ENCODE measurements at places on chromosomes 1 and 21.

GRCh38 chr1:22124592-22125229 is 18.2 kb downstream of the WNT4 start:
- DNase-seq, result no peak

DNA sequence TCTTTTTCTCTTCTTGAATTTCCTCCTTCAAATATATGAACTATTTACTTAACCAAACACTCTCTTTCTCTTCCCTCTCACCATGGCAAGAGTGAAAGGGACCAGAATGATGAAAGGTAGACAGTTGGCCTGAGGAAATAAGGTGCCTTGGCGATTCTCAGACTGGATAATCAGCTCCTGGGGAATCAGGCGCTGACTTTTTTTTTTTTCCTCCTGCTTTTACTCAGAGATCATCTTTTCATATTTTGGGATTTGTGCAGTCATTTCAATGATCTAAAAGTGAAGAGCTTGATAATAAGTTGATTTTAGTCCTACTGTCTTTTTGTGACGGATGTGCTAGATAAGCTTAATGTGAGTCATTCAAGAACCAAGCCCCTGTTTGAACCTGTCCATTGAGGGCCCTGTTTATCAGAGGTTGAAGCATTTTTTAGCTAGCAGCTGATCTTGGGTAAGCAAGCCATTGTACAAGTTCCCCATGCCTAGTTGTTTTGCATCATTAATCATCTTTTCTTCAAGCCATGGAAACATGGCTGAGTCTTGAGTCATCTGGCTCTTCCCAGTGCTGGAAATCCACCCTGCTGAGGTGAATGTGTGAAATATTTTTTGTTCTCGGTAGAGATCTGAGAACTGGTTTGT is 40.8 kb downstream of the ITSN1 start:
- DNase-seq, result no peak

DNA sequence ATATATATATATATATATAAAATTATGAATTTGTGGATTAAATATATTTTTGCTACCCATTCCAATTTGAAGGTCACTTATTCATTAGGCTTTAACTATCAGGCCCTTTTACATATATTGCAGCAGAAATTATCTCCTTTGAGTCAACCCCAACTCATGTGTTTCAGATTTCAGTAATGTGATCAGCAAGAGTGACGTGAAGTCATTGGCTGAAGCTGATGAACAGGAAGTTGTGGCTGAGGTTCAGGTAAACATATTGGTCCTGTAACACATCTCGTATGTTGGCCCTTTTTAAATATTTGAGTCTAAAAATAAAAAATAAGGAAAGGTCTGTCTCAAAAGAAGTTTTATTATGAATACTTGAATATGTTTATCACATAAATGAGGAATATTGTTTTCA is 8.5 kb downstream of the VPS45 start:
- DNase-seq, result no peak

DNA sequence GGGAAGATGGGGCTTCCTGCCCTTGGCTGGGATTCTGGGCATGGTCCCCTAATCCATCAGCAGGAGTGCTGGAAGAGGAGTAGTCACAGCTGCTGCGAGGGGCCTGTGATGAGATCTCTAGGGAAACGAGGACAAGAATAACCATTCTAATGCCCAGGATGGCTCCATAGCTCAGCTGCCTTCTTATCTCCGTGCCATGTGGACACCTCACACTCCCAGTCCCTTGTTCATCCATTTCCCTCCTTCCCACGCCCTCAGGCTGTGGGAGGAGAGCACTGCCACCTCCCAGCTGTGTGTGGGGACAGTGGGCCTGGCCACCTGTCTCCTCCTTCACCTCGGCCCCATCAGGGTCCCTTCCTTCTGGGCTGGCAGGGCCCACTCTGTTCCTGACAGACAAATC is 16.1 kb upstream of the ETV3 start:
- DNase-seq, result no peak

DNA sequence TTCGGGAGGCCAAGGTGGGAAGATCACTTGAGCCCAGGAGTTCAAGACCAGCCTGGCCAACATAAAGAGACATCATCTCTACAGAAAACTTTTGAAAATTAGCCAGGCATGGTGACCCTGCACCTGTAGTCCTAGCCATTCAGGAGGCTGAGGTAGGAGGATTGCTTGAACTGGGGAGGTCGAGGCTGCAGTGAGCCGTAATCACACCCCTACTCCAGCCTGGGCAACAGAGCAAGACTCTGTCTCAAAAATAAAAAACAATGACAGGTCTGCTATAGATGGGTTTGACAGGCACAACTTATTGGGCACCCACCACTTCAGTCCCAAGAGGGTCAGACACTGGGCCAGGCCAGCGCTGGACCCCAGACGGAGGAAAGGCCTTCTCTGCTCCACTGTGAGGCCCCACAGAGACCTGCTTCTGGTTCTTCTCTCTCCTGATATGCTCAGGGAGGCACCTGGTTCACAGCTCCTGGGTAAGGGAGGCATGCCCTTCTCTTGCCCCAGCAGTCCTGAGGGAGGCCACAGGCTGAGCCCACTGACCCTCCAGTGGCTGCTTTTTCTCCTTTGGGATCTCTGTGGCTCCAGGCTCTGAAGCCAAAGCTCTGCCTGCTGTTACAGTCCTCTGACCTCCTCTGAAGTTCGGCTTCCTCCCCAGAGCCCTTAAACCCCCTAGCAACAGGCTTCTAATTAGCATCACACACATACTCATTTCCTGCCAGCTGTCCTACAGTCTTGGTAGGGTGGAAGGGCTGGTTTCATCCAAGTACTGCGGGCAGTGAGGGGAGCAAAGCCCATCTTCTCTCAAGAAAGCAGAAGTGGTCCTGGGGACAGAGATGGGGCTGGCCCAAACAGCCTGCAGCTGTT is 14.4 kb downstream of the S100A16 start:
- DNase-seq, result no peak

- no peak for DNase-seq
Measured at GRCh38 chr21:14308234-14308633, 74.7 kb downstream of the HSPA13 start.

DNA sequence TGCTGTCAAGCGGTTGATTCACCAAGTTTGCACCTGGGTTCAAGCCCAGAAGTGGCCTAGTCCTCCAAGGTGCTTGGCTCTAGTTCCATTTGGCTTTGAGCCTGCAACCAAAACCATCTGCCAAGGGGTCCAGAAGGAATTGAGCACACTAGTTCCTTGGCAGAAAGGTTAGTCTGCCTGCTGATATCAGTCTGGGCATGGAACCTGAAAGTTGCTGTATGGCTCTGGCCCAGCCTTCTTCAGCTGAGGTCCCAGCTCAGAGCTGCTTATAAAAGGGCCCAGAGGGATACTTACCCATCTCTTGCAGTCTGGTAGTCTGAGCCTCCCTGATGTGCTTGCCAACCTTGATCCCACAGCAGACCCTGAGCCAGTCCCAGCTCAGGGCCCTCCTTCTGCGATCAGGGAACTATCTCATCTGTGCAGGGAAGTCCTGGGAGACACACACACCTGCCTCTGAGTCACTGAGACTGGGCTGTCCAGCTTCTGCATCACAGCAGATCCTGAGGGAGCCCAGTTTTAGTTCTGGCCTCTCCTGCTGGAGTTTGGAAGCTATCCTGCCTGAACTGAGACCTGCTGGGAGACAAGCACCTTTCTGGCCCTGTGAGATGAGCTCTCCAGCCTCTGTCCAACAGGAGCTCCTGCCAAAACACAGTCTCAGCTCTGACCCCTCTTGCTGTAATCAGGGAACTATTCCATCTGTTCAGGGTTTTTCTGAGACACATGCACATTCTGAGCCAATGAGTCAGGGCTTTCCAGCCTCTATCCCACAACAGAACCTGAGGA is 75.8 kb downstream of the CTH start:
- DNase-seq, result no peak

GRCh38 chr1:102099916-102100315 is 103.2 kb upstream of the OLFM3 start:
- no peak for DNase-seq
